CD4-positive, alpha-beta memory T cell (primary cell): ENCODE measurements at places on chromosomes 6 and 20. TPM values are rescaled to one million over a fixed set of nuclear protein-coding genes. Genes with fewer than 3 reads are reported as not detected.

DEFB124 gene
- not detected for total RNA-seq

NANP gene
- 2.0 TPM for total RNA-seq

HLA-G gene
- 0.52 TPM for total RNA-seq

ADGRB3 gene
- not detected for total RNA-seq

HCK gene
- 1.3 TPM for total RNA-seq

IYD gene
- not detected for total RNA-seq

KIFC1 gene
- total RNA-seq: 0.61 TPM

APCDD1L gene
- not detected for total RNA-seq
